ENCODE measurements at places on chromosomes 7 and 10.
A peak's percentile ranks its signal among the peaks of the same experiment; 100 is the strongest.

DNA sequence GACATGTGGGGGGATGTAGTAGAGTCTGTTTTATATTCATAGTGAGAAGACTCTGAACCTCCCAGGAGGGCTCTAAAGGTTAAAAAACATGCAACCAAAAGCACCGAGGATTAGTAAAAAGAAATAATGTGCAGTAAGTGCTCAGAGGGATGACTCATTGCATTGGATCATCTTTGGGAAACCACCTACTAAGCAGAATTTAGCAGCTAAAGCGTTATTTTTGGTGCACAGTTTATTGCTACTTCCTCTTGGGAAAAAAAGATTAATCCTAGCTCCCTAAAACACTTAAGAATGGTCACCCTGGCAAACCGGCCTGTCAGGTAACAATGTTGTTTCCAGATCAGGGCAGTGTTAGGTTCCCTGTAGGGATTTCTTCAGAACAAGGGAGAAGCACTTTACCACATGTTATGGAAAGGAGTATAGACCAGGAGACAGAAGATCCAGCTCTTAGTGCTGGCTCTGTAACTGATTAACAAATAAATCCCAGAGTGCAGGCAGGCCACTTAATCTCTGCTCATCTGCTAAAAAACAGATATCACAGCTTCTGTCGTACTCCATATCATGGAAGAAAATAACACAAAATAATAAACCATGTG, 44.8 kb upstream of the FAM133B start:
- DNase-seq = peak; percentile 61

- DNase-seq = no peak
Measured at GRCh38 chr7:36615852-36616540, 108.3 kb downstream of the AOAH start.

GRCh38 chr7:140242057-140243031, 65.6 kb upstream of the KDM7A start:
- no peak for DNase-seq

- no peak for DNase-seq
Measured at GRCh38 chr7:67637023-67637358, 640.4 kb downstream of the TYW1 start.

DNA sequence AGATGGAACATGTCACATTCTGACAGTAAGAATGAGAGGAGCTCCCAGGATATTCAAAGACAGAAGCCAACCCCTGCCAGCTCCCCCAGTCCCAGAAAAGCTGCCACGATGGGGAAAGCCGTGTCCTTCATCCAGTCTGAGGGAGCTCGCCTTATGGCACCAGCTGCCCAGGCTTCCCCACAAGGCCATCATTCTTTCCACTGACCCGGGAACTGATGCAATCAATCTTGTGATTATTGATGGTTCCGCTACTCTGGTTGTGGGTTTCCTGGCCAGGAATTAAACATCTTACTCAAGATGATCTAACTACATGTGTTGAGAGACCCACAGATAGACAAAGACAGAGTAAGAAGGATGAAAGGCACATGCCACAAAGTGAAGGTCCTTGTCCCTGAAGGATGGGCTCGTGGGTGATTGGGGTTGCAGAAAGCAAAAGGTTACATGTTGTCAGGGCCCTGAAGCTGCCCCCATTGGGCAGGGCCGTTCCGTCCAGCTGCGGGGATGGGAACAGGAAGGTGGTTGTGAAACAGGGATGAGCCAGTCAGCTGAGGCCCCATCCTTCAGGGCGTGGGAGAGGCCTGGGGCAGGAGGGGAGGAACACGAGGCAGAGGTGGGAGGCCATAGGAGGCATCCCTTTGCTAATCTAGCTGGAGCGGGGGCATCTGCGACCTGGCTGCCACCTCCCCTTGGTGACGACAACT, 127.6 kb downstream of the OAT start:
- no peak for DNase-seq

GRCh38 chr10:109851616-109852474, 71.5 kb downstream of the XPNPEP1 start:
- DNase-seq = no peak

DNA sequence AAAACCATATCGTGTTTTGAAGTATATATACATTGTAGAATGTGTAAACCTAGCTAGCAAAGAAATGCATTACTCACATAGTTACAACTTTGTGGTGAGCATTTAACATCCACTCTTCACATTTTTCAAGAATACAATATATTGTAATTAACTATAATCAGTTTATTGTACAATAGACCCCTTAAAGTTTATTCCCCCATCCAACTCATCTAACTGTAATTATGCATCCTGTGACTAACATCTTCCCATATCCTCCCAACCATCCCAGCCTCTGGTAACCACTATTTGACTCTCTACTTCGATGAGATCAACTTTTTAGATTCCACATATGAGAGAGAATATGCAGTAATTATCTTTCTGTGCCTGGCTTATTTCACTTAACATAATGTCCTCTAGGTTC, 526.4 kb downstream of the KIF20B start:
- no peak for DNase-seq

DNA sequence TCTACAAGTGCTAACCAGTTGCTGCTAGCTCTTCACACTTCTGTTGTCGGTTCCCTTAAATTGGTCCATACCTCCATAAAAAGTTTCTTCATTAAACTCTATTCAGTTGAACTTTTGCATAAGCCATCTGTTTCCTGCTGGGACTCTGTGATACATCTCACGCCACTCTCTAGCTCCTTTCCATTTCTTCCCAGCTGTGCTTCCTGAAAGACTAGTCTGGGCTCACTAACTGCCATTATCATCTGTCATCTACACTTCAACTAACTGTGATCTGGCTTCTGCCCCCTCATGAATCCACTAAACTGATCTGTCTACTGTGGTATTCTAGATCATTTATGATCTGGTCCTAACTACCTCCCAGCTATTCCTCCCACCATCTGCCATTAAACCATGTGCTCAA, 78.3 kb downstream of the ELAPOR2 start:
- DNase-seq = no peak

DNA sequence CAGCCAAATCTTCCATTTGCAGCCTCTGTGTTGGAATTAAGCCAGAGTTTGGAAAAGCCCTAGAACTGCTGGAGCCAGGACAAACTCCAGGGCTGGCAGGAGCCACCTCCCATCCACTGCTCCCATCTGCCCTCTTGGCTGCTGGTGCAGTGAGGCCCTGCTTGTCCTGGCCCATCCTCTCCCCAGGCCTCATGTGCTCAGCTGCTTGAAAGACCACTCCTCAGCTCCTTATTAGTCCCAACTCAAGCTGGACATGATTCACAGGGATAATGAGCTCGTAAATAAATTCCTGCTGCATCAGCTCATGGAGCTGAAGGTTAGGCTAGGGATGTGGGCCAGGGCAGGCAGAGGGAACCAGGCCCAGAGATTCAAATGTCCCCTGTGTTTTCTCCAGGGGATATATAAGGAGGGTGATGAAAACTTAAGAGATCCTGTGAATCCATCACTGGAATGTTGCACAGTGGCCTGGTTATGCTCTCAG, 282.8 kb downstream of the RPS24 start:
- DNase-seq = peak; percentile 62

GRCh38 chr10:111316722-111317212, 239.9 kb downstream of the ADRA2A start:
- no peak for DNase-seq

DNA sequence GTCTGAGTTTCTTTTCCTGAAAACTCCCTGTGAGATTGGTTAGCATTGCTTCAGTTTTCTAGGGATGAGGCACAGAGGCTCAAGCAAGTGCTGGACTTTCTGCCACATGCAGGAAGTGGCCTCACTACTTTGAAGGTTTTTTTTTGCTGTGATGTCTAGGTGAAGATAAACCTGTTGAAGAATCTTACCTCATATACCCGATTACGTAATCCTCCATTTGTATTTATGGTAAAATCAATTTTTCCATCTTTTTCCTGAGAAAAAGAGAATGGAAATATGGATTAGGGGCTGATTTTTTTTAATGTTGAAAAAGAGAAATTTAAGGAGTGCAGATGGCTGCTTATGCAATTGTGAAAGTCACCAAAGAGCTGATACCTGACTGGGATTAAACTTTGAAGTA, 23.4 kb downstream of the CBLL1 start:
- DNase-seq = no peak

- DNase-seq = no peak
Measured at GRCh38 chr10:94200146-94200837, 162.4 kb downstream of the NOC3L start.

- DNase-seq = no peak
Measured at GRCh38 chr7:106788637-106789036, 76.4 kb upstream of the PIK3CG start.
